ENCODE measurements at places on chromosomes 12 and 14.

DNA sequence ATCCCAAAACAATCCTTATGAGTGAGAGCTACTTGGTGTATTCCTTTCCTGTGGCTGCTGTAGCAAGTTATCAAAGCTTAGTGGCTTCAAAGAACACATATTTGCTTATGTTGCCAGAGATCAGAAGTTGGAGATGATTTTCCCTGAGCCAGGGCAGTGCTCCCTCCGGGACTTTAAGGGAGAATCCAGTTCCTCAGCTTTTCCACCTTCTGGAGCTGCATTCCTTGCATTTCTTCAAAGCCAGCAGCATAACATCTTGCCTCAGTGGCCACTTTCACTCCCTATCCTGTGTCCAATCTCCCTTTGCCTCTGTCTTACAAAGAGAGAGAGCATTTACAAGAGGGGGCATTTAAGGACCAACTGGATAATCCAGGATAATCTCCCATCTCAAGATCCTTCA lies 33.7 kb downstream of the P2RX7 start:
- no peak for DNase-seq

- DNase-seq: no peak
Observed at GRCh38 chr12:31584782-31585181, 6.2 kb downstream of the DENND5B start.

GRCh38 chr14:100618318-100618693 lies 31.1 kb upstream of the BEGAIN start:
- no peak for DNase-seq

GRCh38 chr14:61116369-61116768 lies 135.3 kb downstream of the SLC38A6 start:
- no peak for DNase-seq

- no peak for DNase-seq
Observed at GRCh38 chr14:70555890-70556289, 21.1 kb upstream of the ADAM20 start.

DNA sequence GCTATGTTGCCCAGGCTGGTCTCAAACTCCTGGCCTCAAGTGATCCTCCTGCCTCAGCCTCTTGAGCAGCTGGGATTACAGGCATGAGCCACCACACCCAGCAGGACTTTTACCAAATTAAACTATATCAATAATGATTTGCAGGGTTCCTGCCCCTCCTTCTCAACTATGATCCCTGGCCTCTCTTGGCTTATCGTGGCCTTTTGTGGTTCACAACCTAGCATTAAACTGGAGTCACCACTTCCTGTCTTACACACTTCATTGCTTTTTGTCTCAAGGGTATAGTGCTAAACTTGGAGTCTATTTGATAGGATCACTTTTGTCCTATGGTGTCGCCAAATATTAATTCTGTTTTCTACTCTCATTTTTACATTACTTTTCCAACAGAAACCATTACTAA lies 64.5 kb downstream of the SEC23A start:
- no peak for DNase-seq

GRCh38 chr12:45883187-45883586 lies 107.2 kb downstream of the SCAF11 start:
- no peak for DNase-seq

- no peak for DNase-seq
Observed at GRCh38 chr12:113443030-113443539, 20.9 kb downstream of the SDSL start.

GRCh38 chr14:98138666-98139065 lies 1133.3 kb downstream of the BCL11B start:
- DNase-seq: no peak

GRCh38 chr14:74394549-74394948 lies 31.5 kb downstream of the SYNDIG1L start:
- DNase-seq: no peak

- DNase-seq: no peak
Observed at GRCh38 chr12:30640392-30640791, 55.3 kb downstream of the IPO8 start.

All from fibroblast of skin of left quadriceps (primary cell).